ENCODE measurements at places on chromosomes 5 and 9.

DNA sequence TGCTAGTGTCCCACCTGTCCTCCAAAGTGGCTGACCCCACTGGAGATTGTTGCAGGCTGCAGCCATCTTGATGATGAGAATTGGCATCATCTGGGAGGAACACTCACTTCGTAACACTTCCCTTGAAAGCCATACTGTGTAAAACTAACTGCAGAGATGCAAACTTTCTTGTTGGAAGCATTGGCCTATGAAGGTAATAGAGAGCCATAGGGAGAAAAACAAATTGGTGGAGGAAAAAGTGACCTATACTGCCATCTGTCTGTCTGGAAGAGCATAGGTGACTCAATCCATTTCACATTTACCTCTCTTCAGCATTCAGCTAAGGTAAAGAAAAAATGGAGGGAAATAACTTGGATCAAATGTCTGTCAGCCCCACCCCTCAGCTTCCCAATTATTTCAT lies 473.4 kb downstream of the NTRK2 start:
- DNase-seq: no peak

GRCh38 chr9:68532131-68532530 lies 8.6 kb downstream of the TMEM252 start:
- no peak for DNase-seq

- DNase-seq: no peak
These were observed 510.4 kb downstream of the CCDC171 start for GRCh38 chr9:16063241-16063591.

- no peak for DNase-seq
These were observed 141.2 kb upstream of the FOXD4L5 start for GRCh38 chr9:65426231-65426630.

GRCh38 chr5:101679816-101680215 lies 616.3 kb downstream of the SLCO4C1 start:
- DNase-seq: peak; percentile 68

GRCh38 chr5:13359344-13359743 lies 585.1 kb downstream of the DNAH5 start:
- DNase-seq: peak; percentile 58

DNA sequence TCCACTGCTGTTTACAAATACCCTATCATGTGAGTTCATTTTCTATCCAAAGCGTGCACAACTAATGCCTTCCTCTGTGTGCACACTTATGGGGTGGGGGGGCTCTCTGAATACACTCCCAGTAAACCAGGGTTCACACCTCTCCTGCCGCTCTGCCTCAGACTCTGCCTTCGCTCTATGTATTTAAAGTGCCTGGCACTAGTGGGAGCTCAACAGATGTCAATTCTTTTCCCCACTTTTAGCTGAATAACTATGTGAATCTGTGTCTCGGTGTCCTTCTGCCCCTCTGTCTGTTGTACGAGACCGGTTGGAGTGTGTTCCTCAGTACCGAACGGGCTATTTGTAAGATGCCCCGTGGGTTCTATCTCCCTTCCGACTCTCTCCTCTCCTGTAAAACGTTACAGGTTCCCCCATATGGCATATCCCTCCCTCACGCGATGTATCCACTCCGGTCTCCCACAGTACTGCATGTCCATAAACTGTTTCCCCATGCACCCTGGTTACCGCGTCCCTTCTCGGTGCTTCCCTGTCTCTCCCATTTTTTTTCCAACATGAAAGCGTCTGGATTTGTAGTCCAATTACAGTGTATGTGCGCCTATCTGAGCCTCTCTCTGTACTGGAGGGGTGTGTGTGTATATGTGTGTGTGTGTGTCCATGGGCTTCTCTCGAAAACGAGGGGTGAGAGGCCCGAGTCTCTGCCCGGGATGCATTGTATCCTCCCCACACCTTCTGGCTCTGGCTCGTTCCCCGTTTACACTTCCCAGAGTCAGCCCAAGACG lies 1.6 kb downstream of the ELL2 start:
- DNase-seq: no peak

GRCh38 chr5:179834120-179834519 lies 13.4 kb downstream of the SQSTM1 start:
- no peak for DNase-seq

DNA sequence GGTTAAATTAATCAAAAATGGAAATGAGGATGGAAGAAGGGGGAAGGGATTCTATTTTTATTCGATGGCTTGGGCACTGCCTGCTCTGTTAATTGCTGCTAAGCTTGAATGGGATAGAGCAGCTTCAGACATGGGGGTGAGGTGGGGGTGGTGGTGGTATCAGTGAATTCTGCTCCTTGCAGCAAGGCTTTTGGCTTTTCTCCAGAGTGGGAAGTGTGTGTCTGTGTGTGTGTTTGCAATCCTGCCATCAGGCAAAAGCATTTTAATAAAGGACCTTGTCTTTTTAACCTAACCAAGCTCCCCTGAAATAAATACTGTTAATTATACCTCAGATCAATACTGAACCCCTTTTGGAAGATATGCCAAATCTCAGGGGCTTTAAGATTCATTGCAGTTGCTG lies 110.9 kb upstream of the GPR151 start:
- DNase-seq: no peak
